A172 (cell line): ENCODE measurements at places on chromosomes 7 and 10. TPM values are rescaled to one million over a fixed set of nuclear protein-coding genes. Genes with fewer than 3 reads are reported as not detected.
A peak's percentile ranks its signal among the peaks of the same experiment; 100 is the strongest.

Gene POLR2J3
- total RNA-seq = 8.6 and 14.1 TPM in 2 replicates

- no peak for DNase-seq
Observed at GRCh38 chr10:118865998-118866693, 111.4 kb upstream of the CACUL1 start.

DNA sequence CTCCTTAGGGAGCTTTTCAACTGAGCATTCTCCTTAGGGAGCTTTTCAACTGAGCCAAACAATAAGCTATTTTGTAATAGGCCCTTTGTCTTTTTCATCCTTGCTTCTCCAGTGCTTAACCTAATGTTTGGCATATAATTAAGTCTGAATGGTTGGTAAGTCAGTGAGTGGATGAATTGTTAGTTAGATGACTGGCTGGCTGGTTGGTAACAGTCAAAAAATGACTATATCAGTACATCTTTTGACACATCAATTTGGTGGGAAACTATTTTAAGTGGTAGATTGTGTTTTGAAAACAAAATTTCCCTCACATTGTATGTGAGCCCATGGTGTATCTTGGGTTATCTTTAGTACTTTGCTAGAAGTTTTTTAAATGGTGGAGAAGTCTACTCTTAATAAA lies 16.4 kb downstream of the ING3 start:
- no peak for DNase-seq

DNA sequence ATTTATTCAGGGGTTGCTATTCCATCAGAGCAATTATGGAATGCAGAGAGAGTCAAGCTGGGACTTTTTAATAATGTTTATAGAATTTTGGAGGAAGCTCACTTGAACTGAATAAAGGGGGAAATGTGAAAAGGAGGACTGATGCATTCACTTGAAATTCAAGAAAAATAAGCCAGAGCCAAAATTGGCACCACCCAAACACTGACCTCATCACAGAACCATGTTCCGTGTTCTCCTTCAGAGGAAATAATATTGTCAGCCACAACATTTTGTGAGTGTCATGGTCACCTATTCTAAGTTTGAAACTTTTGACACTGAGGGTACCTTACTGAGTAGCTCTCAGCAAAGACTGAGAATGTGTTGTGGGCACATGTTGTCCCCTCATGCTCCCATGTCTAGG lies 207.0 kb downstream of the ANK3 start:
- no peak for DNase-seq

DNA sequence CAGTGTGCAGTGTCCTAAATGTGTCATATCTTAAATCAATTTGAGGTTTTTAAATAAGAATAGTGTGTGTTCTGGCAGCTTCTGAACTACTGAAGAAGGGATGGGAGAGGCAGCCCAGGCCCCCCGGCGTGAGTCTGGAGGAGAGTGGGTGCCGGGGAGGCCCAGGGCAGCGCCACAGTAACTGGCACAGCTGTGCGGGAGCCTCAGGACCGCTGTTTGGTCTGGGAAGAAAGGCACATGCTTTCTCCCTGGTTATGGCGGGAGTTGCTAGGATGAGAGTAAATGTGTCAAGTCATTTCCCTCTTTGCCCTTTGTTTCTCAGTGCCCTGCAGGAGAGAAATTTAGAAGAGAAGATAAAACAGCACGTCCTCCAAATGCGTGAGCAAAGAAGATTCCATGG lies 31.9 kb upstream of the PWWP2B start:
- no peak for DNase-seq

- no peak for DNase-seq
Observed at GRCh38 chr10:50545846-50546245, 77.9 kb downstream of the SGMS1 start.

DNA sequence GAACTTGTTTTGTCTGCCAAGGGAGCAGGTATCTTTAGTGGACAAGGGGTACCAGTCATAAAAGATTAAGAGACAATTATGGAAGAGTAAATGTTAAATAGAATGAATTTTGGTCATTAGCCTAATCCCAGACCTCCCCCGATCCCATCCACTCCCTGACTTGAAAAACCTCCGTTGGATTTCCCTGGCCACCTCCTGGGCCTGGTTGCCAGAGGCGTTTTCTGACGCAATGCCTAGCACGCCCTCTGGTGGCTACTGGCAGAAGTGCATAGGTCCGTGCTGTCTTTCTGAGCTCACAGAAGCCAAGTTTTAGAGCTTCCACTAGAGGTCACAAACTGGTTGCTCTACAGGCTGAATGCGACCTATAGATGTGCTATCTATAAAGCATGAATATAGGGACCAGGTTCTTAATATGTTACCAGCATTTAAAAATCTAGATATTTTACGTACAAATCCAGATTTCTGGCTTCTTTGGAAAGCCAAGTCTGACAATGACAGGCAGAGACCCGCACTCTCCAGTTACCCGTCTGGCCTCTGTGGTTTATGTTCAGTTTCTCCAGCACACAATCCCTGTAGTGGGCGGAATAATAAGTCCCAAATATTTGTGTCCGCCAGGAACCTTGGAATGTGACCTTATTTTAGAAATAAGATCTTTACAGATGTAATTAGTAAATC lies 39.8 kb downstream of the SPOCK2 start:
- peak; percentile 91 for DNase-seq
